ENCODE measurements at places on chromosomes 12 and 14. TPM values are rescaled to one million over a fixed set of nuclear protein-coding genes. Genes with fewer than 3 reads are reported as not detected.

Gene IAPP
- total RNA-seq, result not detected

Gene ZDHHC22
- not detected for total RNA-seq

Gene CCDC184
- total RNA-seq, result 0.15 TPM

Gene MYF5
- not detected for total RNA-seq

Gene TBC1D30
- total RNA-seq, result 12.8 TPM

Gene LRTM2
- total RNA-seq, result not detected

Gene CCDC59
- 22.7 TPM for total RNA-seq

Gene KLRK1
- 0.92 TPM for total RNA-seq

Gene ACACB
- total RNA-seq, result 55.6 TPM

Gene GPRC5D
- 0.28 TPM for total RNA-seq

Gene B4GALNT1
- total RNA-seq, result 0.34 TPM

Gene RFX4
- not detected for total RNA-seq

Gene TAS2R31
- total RNA-seq, result 3.3 TPM

Gene NCOR2
- 153 TPM for total RNA-seq

Gene FAM186B
- 0.25 TPM for total RNA-seq

Gene PPP1R13B
- total RNA-seq, result 67.2 TPM

Gene SPIC
- total RNA-seq, result 0.39 TPM

Gene PKP2
- total RNA-seq, result 117 TPM

Gene ANKRD33
- total RNA-seq, result not detected

Gene PLCZ1
- total RNA-seq, result not detected

Gene NKX2-1
- total RNA-seq, result not detected

Gene RFLNA
- 46.2 TPM for total RNA-seq

Gene ANO4
- 0.15 TPM for total RNA-seq

Gene NID2
- total RNA-seq, result 15.5 TPM

Gene CMA1
- total RNA-seq, result 4.4 TPM

Gene MYL2
- not detected for total RNA-seq

Gene SYT1
- 1.5 TPM for total RNA-seq

Gene FBXW8
- total RNA-seq, result 9.0 TPM

Gene AICDA
- not detected for total RNA-seq

Gene GRIN2B
- 1.4 TPM for total RNA-seq

Gene BMP4
- 6.4 TPM for total RNA-seq
